ENCODE measurements at places on chromosomes 7 and 10. TPM values are rescaled to one million over a fixed set of nuclear protein-coding genes. Genes with fewer than 3 reads are reported as not detected.

The SPDYE2B gene
- not detected for total RNA-seq

The MYL7 gene
- not detected for total RNA-seq

The NUTM2D gene
- 3.7 TPM for total RNA-seq

The MRLN gene
- not detected for total RNA-seq

DNA sequence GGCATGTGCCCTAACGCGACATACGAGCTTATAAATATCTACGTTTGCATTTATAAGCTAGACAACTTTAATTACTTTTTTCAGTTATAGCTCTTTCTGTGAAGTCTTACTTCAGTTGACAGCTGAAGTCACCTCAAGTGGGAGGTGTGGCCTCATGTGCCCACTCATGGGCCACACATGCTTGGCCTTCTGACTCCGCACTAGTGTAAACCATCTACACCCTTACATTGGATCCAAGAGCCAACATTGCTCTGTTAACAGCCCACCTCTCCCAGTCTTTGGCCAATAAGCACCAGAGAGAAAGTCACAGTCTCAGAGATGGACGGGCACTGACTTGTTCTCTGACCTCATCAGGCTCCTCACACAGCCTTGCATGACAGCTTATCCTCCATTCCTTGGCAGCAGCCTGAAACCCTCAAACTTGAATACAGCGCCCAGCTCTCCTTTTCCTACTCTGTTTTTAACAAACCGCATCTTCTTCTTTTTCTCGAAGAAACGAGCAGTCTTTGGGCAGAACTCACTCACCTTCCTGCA is 70.9 kb upstream of the AMPH start:
- H3K36me3 ChIP-seq = no peaks in the 10 kb centered on the region
- no peak for DNase-seq
- H3K27ac ChIP-seq = no peak overlapping the region
- H3K27me3 ChIP-seq = no peaks in the 10 kb centered on the region
- no peaks in the 10 kb centered on the region for H3K4me1 ChIP-seq
- H3K4me3 ChIP-seq = no peak overlapping the region

GRCh38 chr7:80588591-80588990 is 49.9 kb upstream of the CD36 start:
- H3K27ac ChIP-seq = no peak overlapping the region
- H3K36me3 ChIP-seq = no peaks in the 10 kb centered on the region
- H3K4me1 ChIP-seq = no peaks in the 10 kb centered on the region
- H3K4me3 ChIP-seq = no peak overlapping the region
- no peaks in the 10 kb centered on the region for H3K27me3 ChIP-seq
- no peak for DNase-seq

- H3K4me1 ChIP-seq = no peaks in the 10 kb centered on the region
- H3K27me3 ChIP-seq = no peaks in the 10 kb centered on the region
- DNase-seq = no peak
- H3K4me3 ChIP-seq = no peak overlapping the region
These were observed 13.0 kb downstream of the ATAD1 start for GRCh38 chr10:87804939-87805569.

- no peak for DNase-seq
- H3K4me1 ChIP-seq = no peaks in the 10 kb centered on the region
- H3K27me3 ChIP-seq = no peaks in the 10 kb centered on the region
- no peaks in the 10 kb centered on the region for H3K36me3 ChIP-seq
These were observed 64.8 kb upstream of the GTF2IRD1 start for GRCh38 chr7:74388880-74389415.

- H3K4me3 ChIP-seq = no peak overlapping the region
- no peak overlapping the region for H3K27ac ChIP-seq
- peaks cover 4% of the 10 kb centered on the region for H3K4me1 ChIP-seq
- H3K27me3 ChIP-seq = no peaks in the 10 kb centered on the region
These were observed 156.8 kb downstream of the RNF216 start for GRCh38 chr7:5624386-5625365.

- no peak overlapping the region for H3K27ac ChIP-seq
- DNase-seq = no peak
- no peaks in the 10 kb centered on the region for H3K27me3 ChIP-seq
- H3K4me3 ChIP-seq = no peak overlapping the region
- no peaks in the 10 kb centered on the region for H3K36me3 ChIP-seq
These were observed 40.8 kb upstream of the STEAP4 start for GRCh38 chr7:88347517-88347916.

- H3K36me3 ChIP-seq = no peaks in the 10 kb centered on the region
- H3K27me3 ChIP-seq = no peaks in the 10 kb centered on the region
- peak overlapping the region; percentile 89 for H3K27ac ChIP-seq
These were observed 20.7 kb downstream of the ZMIZ2 start for GRCh38 chr7:44769376-44769775.

DNA sequence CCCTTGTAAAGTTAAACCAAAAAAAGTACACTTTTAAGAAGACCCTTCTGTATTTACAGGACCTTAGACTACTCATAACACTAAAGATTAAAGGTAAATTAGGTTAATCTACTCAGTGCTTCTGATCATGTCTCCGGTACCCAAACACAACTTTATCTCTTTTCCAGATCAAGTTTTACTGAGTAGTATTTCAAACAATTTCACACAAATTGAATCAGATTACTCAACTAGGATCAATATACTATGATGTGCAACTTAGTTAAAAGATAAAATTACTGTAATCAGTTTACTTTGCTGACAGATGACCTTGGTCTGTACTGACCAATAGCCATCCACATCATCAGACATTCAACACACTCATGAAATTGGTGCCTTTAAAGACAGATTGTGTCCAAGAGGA is 191.4 kb downstream of the SEMA3A start:
- H3K27ac ChIP-seq = no peak overlapping the region
- no peaks in the 10 kb centered on the region for H3K36me3 ChIP-seq
- H3K27me3 ChIP-seq = no peaks in the 10 kb centered on the region
- no peak for DNase-seq
- H3K4me3 ChIP-seq = no peak overlapping the region

GRCh38 chr10:97196223-97197029 is 10.7 kb upstream of the SLIT1 start:
- no peaks in the 10 kb centered on the region for H3K36me3 ChIP-seq
- H3K27me3 ChIP-seq = no peaks in the 10 kb centered on the region
- peak overlapping the region; percentile 67 for H3K4me3 ChIP-seq
- H3K4me1 ChIP-seq = peaks cover 14% of the 10 kb centered on the region
- peak overlapping the region; percentile 77 for H3K27ac ChIP-seq
- DNase-seq = no peak

- H3K36me3 ChIP-seq = no peaks in the 10 kb centered on the region
- H3K27ac ChIP-seq = no peak overlapping the region
- H3K4me3 ChIP-seq = no peak overlapping the region
- H3K4me1 ChIP-seq = peaks cover 16% of the 10 kb centered on the region
These were observed 68.1 kb upstream of the RNF148 start for GRCh38 chr7:122770686-122771335.
